ENCODE measurements at places on chromosomes 1 and 21. TPM values are rescaled to one million over a fixed set of nuclear protein-coding genes. Genes with fewer than 3 reads are reported as not detected.

OR2W3 gene
- polyA plus RNA-seq: 0.09 TPM

ZBTB21 gene
- polyA plus RNA-seq: 3.0 TPM

ALPL gene
- 1.4 TPM for polyA plus RNA-seq

MTARC2 gene
- polyA plus RNA-seq: 93.5 TPM

FCRL1 gene
- polyA plus RNA-seq: not detected

SGIP1 gene
- not detected for polyA plus RNA-seq

VASH2 gene
- polyA plus RNA-seq: not detected

SMPDL3B gene
- 17.3 TPM for polyA plus RNA-seq

OR2L8 gene
- polyA plus RNA-seq: not detected

CD84 gene
- 0.94 TPM for polyA plus RNA-seq

C1orf141 gene
- polyA plus RNA-seq: not detected

CYP4A22 gene
- 0.54 TPM for polyA plus RNA-seq

NR0B2 gene
- polyA plus RNA-seq: 443 TPM

CCDC181 gene
- not detected for polyA plus RNA-seq

HLX gene
- polyA plus RNA-seq: 0.45 TPM

CCDC17 gene
- 5.1 TPM for polyA plus RNA-seq

PROK1 gene
- polyA plus RNA-seq: 0.06 TPM

FCGR2B gene
- polyA plus RNA-seq: 12.3 TPM

TFF2 gene
- polyA plus RNA-seq: 5.0 TPM

CIART gene
- polyA plus RNA-seq: 14.6 TPM

LCE2C gene
- not detected for polyA plus RNA-seq
